ENCODE measurements at places on chromosomes 1 and 21. TPM values are rescaled to one million over a fixed set of nuclear protein-coding genes. Genes with fewer than 3 reads are reported as not detected.

- no peak for DNase-seq
These were observed 23.4 kb downstream of the ARHGEF19 start for GRCh38 chr1:16189003-16189402.

DNA sequence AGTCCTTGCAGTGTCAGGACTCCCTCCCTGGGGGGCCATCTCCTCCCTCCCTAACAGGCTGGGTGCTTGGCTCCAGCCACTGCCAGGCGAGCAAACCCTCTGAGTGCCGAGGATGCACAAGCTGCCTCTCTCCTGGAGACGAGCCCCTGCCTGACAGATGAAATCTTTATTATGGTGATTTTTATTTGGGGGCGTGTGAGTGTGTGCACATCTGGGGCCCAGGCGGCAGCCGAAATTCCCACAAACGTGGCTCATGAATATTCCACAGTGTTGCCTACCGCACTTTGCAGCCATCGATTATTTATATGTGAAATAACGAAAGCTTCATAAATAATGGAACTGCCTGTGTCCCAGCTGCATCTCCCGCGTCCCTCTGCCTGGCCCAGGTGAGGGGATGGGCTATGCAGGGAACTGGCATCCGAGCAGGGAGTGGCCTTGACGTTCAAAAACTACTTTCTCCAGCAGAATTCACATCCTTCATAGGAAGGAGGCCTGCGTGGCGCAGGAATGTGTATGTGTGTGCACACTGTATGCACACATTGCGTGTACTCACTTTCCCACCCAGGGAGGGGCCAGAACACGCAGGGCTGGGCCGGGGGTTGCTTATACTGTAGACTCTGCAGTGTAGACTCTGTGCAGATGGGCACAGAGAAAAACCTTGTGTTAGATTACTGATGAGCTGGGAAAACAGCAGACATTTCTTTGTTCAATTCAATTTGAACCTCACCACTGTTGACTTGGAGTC lies 73.1 kb downstream of the UBIAD1 start:
- DNase-seq = no peak

DNA sequence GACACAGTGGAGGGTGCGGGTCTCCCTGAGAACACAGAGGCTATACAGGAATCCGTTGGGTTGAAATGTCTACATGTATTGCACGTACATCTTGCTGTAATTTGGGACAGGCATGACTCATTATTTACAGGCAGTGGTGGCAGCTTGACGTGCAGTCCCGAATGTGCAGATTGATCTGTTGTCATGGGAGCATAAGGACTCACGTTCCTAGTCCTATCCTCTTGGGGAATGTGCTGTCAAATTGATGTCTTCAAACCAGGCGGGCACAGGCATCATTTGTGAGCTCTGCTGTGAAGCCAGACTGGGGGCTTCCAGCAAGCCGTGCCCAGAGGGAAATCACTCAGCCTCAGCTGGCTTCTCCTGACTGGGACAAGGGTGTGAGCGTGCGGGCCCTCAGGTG lies 40.5 kb downstream of the S100B start:
- no peak for DNase-seq

Gene MATN1
- polyA plus RNA-seq = 1.1 TPM

Gene SYT14
- 1.7 TPM for polyA plus RNA-seq

Measured in hindlimb muscle (tissue), 1 donor.